Glutamatergic neuron (in vitro differentiated cells): ENCODE measurements at places on chromosomes 5 and 9.
A peak's percentile ranks its signal among the peaks of the same experiment; 100 is the strongest.

GRCh38 chr5:122129306-122129705, at the start of gene ZNF474:
Gene ZNF474, plus strand, starts transcription at chr5:122129546. Its CDS starts 22,445 bp downstream, at chr5:122151991.
- no peak for DNase-seq

DNA sequence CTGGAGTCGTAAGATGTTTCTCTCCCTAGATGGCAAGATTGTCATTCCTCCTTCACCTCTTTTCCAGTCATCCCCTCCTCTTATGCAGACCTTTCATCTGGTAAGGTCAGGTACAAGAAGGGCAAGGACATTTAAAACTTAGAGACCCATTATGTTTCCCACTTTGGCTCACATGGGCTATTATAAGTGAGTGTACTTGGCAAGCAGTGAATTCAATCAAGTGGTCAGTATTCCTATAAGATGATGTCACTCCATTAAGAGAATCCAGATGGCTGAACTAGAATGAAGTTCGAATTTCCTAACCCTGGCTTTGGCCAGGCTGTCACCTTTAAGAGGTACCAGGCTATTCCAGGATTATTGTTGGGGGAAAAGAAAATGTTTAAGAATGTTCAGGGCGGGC, 32.2 kb downstream of the ZNF131 start:
- no peak for DNase-seq

- peak; percentile 87 for DNase-seq
Observed at GRCh38 chr5:180090098-180090768, 18.7 kb upstream of the RNF130 start.

DNA sequence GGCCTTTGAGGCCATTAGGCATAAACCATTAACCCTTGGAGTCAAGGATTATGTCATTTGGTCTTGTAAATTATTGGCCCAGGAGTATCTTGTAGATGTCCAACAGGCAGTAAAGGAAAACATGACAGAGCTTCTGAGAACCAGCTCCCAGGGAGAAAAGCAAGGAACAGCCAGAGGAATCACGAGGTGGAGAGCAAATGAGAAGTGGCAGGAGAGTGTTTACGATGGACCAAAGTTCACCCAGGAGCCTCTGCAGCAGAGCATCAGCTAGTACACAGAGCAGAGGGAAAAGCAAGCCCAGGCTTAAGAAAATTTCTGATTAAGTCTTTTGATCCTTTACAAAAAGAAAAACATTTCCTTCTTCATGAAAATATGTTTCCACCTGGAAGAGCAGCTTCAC, 206.2 kb downstream of the NDUFS4 start:
- DNase-seq = no peak

GRCh38 chr5:106393276-106393675, 1277.5 kb downstream of the EFNA5 start:
- DNase-seq = no peak

DNA sequence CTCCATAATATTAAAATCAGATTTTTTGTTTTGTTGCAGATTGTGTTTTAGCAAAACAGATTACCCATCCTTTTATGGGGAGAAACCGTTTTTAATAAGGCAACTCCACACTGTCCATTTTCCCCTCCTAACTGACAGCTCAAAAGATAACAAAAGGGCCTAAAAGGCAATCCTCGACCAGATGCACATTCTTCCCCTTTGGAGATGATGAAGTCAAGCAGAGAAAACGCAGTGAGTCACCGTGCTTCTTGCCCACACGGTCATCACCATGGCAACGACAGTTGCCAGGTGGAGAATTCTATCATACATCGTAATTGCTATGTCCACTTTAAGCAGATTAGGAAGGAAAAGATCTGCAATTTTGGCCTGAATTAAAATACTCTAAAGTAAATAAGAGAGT, 96.4 kb downstream of the DIRAS2 start:
- DNase-seq = peak; percentile 39

- no peak for DNase-seq
Observed at GRCh38 chr5:145826895-145827674, 8.1 kb downstream of the PRELID2 start.

GRCh38 chr5:135543485-135544304, 7.9 kb upstream of the NEUROG1 start:
- peak; percentile 40 for DNase-seq

DNA sequence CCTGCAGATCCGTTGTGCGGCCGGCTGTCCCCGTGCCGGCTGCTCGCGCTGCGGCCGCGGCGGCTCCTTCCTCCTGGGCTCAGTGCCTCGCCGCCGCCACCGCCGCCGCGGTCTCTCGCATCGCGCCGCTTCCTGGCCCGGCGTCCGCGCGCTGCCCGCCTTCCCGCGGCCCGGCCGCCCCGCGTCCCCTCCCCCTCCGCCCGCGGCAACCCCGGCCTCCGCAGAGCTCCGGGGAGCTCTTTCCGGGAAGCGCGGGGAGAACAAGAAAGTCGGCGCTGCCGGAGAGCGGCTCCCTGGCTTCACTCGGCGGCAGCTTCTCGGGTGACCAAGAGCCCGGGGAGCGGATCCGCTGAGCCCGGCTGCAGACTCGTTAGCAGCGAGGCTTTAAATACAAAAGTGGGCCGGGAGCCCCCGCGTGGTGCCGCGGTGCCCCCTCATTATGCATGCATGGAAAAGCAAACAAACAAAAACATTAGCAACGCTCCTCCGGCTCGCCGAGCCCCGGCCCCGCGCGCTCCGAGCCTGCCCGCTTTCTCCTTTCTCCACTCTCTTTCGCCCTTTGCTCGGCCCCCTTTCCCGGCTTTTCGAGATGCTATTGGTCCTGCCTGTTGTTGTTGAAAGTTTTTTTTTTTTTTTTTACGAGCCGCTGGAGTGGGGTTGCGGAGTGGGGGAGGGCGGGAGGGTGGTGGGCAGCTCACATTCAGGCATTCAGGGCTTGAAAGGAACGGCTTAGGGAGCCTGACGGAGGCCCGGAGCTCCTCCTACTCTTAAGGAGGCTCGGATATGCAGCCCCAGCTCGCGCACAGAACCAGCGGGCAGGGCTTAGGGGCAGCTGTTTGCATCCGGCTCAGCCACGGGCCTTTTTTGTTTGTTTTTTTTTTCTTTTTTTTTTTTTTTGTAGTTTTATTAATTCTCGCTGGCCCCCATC, at the start of gene GAS1:
Gene GAS1, minus strand, starts transcription at position 361 of the 928 bp plus-strand sequence. CDS start 727 bp downstream, outside the sequence.
- peak; percentile 82 for DNase-seq

DNA sequence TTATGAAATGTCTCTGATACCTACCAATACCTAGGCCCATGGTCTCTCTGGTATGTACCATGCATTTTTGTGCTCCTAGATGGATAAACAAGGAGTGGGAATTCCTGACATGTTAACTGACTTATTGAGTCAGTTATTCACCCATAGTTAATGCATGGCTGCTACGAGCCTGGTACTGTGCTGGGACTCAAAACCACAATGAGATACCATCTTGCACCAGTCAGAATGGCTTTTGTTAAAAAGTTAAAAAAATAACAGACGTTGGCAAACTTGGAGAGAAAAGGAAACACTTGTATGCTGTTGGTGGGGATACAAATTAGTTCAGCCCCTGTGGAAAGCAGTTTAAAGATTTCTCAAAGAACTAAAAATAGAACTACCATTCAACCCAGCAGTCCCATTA, 293.8 kb downstream of the OSTF1 start:
- DNase-seq = no peak

GRCh38 chr5:5787373-5787772, 364.9 kb downstream of the ICE1 start:
- no peak for DNase-seq

GRCh38 chr5:74378464-74378863, 262.1 kb downstream of the ENC1 start:
- no peak for DNase-seq

- no peak for DNase-seq
Observed at GRCh38 chr5:94389515-94389899, 228.9 kb downstream of the KIAA0825 start.

GRCh38 chr9:100869326-100869725, 159.2 kb upstream of the PLPPR1 start:
- DNase-seq = no peak

- no peak for DNase-seq
Observed at GRCh38 chr5:142360051-142360498, 35.3 kb upstream of the SPRY4 start.

DNA sequence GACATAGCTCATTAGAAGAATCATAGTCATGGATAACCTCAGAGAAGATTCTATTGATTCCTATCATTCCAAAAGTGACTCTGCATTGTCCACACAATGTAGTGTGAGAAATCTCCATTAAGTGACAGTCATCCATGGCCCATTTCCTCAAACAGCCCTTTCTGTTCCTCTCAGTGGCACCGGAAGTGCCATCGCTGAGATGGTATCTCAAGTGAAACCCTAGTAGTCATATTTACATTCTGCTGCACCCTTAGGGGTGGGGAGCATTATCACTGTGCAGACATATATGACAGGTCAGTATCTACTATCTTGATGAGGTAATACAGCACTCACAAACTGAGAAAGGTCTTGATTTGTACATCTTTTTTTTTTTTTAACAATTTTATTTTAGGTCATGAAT, 55.4 kb upstream of the MIER3 start:
- no peak for DNase-seq

- no peak for DNase-seq
Observed at GRCh38 chr9:124882231-124882630, 20.3 kb downstream of the ARPC5L start.

- no peak for DNase-seq
Observed at GRCh38 chr5:119079318-119079921, 8.5 kb downstream of the DMXL1 start.

DNA sequence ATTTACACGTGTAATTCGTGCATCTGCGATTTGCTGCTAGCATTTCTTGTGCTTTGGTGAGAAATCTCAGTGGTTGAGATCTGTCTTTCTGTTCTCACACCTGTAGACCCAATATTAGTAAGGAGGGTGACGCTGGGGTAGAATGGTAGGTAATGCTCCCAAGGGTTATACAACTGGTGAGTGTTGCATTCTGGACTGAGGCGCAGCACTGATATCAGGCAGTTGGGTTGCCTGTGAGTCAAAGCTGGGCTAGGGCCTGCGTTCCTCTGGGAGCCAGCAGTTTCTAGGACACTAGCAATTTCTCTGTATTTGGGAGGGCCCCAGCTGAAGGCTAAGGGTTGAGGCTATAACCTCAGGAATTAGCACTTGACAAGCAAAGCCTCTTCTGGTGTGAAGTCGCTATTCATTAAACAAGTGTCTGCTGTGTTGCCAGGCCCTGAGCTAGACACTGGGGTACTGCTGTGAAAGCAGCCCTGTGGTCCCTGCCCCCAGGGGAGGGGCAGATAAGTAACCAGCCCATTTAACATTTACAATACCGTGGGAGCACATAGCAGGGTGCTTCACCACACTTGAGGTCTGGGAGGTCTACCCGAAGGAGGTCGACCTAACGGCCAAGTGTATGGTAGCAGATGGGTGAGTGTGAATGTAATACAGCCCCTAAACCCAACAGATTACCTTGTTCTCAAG, 28.7 kb downstream of the LARP1 start:
- DNase-seq = no peak

- no peak for DNase-seq
Observed at GRCh38 chr5:107418071-107418470, 252.7 kb downstream of the EFNA5 start.

GRCh38 chr5:11319836-11320580, 559.0 kb upstream of the DAP start:
- DNase-seq = no peak

DNA sequence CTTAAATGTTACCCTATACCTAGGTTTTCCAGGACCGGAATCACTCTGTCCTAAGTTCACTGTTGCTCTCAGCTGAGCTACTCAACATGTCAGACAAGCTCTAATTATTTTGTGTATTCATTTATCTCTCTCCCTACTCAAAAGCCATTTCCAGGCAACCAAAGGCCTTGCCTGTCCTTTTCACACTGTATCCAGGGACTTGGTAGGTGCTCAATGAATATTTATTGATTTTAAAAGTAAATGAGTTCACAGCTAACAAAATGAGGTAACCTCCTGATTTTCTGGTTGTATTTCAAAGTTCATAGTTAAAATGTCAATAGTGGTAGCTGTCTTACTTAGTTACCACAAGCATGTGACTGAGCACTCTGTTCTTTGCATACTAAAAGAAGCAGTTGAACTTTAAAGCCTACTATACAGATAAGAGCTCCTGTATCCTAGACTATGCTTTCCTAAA, 522.2 kb downstream of the ACTL7B start:
- DNase-seq = no peak

DNA sequence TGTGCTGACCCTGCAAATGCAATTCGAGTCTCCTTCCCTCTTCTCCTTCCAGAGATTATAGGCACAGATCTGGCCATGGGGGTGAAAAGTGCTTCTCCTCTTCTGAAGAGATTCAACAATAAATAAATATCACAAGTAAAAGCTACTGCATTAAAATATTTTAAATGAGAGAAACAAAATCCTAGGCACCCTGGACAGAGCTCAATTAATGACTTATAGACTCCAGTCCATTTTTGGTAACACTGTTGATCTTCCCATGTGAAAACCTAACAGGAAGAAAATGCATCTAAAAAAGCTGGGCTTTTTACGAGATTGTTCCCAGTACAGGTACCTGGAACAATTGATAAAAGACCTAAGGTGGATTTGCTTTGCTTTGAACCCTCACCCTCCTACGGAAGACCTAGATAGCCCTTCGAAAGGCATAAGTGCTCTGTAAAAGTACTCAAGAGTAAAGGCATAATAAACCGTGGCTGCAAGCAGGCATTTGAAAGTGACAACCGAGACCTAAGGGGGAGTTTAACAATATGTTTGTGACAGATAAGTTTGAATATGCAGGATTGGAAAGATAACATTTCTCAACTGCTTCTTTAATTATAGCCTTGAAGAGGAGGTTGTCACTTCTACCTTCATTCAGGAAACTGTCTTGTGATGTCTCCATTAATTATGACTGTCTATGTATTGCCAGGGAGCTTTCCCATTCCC, 29.4 kb upstream of the MED10 start:
- DNase-seq = no peak

DNA sequence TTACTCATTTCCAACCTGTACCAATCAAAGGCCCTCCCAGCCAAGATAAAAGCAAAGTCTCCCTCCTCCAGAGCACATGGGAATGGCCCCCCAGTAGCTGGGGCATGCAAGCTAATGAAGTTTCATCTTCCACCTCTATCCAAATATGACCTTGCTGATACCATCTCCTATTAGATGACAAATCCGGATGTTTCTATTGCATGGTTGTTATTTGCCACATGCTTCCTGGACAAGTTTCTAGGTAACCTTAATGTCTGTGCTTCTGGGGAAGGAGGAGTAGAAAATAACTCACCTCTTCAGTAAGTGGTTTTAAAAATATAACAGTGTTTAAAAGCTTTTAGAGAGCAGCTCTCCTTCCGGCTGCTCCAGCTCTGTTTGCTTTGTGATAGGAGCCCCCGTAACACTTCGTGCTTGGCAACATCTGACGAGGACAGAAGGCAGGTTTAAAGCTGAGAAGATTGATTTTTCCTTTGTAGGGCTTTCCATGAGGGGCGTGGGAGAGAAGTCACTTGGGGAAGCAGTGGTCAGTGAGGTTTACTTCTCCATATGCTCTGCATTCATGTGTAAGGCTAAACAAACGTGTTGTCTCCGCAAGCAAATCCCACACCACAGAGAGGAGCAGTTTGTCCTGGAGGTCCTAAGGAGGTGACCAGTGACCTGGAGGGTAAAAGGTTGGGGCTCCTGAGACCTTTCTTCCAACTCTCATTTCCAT, 40.3 kb upstream of the GLRX start:
- peak; percentile 54 for DNase-seq

GRCh38 chr5:65100911-65101631, 332.3 kb downstream of the CWC27 start:
- peak; percentile 63 for DNase-seq
